ENCODE measurements at places on chromosomes 2 and 18.

DNA sequence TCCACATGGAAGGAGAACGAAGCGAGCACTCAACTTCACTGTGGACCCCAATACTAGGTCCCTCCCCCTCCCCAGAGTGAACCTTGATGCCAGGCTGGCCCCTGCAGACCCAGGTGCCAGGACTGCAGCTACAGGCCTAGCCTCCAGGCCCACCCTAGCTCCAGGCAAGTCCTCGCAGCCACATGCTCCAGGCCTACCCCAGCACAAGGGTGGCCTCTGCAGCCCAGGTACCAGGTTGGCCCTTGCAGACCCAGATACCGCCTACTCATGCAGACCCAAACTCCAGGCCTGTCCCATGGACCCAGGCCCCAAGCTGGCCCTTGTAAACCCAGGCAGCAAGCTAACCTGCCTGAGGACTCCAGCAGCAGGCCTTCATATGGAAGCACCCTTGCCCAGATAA lies 44.2 kb downstream of the KCNG2 start:
- no peak for DNase-seq

DNA sequence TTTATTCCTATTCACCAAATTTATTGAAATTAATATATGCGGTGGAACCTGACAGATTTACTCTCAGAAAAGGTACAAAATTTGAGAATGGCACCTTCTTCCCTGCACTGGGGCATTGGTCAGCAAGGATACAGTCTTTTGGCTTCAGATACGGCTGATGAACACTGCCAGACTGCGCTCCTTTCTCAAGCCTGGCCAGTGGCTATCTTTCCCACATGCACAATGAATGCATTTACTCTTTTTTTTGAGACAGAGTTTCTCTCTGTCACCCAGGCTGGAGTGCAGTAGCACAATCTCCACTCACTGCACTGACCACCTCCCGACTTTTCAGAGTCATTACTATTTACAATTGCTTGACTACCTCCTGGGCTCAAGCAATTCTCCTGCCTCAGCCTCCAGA lies 61.6 kb downstream of the MOB4 start:
- no peak for DNase-seq

- no peak for DNase-seq
These were observed 116.7 kb upstream of the MGAT5 start for GRCh38 chr2:134137182-134137611.

DNA sequence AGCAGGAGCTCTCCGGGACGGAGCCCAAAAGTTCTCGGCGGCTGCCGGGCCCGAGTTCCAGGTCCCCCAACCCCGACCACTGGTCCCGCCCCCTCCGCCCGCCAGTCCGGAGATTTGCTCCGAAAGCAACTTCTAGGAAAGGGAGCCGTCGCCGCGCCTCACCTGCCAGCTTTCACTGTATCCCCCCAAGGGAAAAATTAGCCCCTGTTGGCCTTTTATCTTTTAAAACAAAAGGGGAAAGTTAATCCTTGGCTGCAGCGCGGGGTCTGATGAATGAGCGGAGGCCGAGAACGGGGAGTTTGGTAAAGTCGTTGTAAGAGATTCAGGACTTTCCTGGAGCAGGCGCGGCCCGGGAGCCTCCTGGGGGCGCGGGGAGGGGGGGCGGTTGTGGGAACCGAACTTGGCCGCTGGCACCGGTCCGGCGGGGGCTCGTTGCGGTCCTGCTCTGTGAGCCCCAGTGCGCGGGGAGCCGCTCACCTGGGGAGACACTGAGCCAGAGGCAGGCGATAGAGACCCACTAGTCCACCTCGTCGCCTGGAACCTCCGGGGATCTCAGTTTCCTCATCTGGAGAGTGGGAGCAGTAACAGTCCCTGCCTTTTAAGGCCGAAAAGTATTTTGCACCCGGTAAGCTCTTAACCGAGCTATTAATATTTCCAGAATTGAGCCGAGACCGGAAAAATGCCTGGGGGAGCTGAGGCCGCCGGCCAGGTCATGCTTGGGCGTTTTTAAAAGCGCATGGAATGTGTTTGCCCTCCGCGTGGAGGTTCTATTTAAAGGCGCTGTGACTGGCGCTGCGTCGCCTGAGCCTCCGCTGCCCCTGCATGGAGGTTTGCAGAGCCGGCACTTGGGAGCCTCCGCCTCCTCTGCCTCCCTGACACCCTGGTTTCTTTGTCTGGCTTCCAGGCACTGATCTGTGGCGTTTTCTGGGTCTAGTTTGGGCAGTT lies 1.1 kb downstream of the EFHD1 start:
- DNase-seq, result no peak

DNA sequence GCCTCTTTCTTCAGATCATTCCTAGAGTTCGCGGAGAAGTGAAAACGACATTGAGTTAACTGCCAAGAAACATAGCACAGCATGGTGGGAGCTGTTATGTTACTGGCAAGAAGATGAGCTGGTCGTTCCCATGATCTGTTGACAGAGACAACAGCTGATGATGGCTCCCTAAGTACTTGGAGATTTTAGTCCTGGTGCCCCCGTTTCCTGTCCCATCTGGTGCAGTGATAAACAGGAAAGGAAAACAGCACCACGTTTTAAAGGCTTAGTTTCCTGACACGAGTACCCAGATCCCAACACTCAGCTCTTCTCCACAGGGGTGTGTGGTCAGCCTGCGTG lies 56.4 kb upstream of the KCNG2 start:
- DNase-seq, result no peak

DNA sequence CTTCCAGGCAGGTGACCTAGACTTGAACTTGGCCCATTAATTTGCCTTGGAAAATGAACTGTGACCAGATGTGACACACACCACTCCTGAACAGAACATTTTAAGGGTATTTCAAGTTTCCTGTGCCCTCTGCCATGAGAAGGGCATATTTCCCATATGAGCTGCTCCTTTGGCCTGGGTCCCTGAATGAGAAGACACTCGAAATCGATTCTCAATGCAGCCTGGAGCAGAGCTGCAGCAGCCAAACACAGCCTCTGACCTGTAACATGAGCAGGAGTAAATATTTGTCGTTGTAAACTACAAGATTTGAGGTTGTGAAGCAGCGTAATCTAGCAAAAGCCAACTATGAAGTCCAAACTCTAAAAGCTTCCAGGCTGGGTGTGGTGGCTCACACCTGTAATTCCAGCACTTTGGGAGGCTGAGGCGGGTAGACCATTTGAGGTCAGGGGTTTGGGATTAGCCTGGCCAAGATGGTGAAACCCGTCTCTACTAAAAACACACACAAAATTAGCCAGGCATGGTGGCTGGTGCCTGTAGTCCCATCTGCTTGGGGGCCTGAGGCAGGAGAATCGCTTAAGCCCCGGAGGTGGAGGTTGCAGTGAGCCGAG lies 30.1 kb upstream of the SOS1 start:
- peak; percentile 48 for DNase-seq

- peak; percentile 17 for DNase-seq
These were observed 774 bp upstream of the FZD7 start for GRCh38 chr2:202032846-202033316.

DNA sequence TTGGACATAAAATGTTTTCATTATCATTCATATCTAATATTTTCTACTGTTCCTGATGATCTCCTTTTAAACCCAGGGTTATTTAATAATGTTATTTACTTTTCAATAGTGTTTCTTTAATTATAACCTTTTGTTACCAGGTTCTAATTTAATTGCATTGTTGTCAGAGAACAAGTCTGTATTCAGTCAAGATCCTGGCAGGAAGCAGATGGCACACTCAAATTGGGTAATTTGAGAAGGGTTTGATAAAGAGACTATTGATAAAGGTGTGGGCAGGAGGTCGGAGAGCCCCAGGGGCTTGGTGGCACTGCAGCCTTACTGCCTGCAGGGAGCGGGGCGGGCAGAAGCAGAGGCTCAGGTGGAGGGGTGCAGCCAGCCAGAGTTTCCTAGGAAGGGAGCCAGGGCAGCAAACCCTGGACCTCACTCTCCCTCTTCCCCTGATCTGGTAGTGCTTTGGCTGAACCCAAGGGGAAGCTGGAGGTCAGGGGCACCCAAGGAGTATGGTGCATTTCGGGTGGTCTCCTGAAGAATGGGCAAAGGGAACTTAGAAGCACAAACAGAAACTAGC lies 2.3 kb upstream of the KIF1A start:
- DNase-seq, result no peak

GRCh38 chr2:10845640-10846039 lies 33.1 kb upstream of the PDIA6 start:
- DNase-seq, result no peak

GRCh38 chr2:240290432-240291336 lies 144.8 kb upstream of the GPC1 start:
- DNase-seq, result no peak

DNA sequence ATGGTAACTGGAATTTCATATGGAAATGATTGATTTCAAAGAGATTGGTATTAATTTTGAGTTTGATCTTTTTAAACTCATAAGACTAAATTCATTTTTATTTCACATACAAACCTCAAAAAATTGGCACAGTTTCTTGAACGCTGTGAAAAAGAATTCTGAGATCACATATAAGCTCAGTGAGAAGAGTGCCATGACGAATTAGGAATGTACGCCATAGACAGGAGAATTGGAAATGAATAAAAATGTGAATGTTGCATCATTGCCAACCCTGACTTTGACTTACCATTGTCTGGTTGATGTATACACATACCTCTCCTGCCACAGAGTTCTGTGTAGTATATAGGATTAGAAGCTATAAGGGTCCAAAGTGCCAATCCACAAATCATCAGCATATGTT lies 290.4 kb upstream of the ZC3H15 start:
- DNase-seq, result no peak

GRCh38 chr2:46846536-46846935 lies 69.1 kb downstream of the MCFD2 start:
- no peak for DNase-seq

GRCh38 chr2:62055724-62056336 lies 140.1 kb upstream of the B3GNT2 start:
- DNase-seq, result no peak

DNA sequence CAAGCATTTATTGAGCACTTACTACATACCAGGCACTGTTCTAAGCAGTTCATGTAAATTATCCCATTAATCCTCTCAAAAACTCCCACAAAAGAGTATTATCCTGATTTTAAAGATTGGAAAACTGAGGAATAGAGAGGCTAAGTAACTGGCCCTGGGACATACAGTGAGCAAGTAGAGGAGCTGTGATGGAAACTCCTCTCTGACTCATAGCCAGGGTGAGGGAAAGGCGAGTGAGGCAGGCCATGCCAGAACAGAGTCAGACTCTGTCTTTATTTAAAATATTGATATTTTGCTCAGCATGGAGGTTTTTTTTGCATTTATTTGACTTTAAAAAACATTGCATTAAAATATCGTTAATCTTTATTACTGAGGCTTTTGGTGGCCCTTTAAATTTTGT lies 208.0 kb downstream of the LOXHD1 start:
- DNase-seq, result no peak

DNA sequence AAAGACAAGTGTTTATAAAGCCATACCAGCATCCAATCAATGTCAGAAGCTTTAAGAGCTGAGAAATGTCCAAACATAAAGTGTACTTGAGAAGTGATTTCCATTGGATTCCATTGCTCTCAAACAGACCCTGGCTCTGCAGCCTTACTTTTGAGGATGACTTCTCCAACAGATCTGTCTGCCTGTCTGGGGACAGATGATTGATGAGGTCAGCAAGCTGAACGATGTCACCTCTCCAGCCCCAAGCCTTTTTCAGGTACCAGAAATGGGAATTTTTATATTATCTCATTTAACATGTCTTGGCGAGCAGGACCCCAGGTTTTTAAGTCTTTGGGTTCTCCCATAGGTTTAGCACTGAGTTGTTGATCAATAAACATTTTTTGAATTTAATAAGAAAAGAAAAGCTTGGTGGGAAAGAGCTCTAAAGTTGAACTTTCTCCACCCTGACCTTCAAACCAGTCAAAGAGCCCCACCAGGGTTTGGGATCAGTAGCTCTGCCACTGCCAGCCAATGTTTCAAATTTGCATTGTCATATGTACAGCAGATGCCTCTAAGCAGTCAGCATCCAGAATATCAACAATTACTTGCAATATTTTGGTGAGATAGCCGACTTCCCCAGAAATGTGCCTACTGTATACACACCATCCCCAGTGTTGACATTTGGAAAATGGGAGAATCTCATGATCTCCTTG lies 22.5 kb downstream of the PTPN18 start:
- no peak for DNase-seq

- DNase-seq, result no peak
These were observed 262.2 kb upstream of the SKOR2 start for GRCh38 chr18:47513614-47514013.

GRCh38 chr2:171174075-171174474 lies 13.4 kb upstream of the TLK1 start:
- DNase-seq, result no peak

GRCh38 chr18:69956057-69956456 lies 8.4 kb upstream of the CD226 start:
- DNase-seq, result no peak

- DNase-seq, result no peak
These were observed 109.5 kb downstream of the LRRTM1 start for GRCh38 chr2:80195034-80195433.

DNA sequence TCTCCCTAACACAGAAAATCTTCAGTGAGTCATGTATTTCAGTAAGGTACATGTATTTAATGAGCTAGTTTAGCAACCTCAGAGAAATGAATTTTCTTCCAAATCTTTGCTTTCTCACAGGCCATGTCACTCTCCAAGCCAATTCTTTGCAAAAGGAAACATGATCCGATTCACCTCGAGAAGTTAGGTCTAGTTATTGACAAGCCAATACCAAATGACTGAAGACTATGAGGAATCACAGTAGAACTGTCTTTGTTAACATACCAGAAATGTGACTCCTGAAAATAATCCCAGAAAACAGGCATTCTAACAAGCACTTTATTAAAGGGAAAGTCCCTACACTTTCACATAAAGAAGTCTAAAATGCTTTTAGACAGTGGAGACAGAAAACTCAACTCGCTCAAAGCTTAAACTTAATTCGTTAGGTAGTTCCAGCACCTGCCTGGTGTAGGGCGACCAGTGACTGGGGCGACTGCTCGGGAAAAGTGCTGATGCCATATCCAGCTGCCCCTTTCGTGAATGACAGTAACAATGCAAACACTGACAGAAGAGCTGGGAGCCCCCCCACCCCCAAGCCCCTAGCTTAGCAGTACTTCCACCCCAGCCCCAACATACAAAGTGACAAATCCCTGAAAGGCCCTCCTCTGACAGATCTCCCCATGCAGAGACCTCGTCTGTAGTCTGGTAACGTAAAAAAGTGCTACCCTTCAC lies 1.8 kb downstream of the MEMO1 start:
- peak; percentile 22 for DNase-seq

GRCh38 chr2:42089340-42089925 lies 41.6 kb downstream of the PKDCC start:
- DNase-seq, result peak; percentile 63

All from hematopoietic multipotent progenitor cell treated with erythropoietin and hydrocortisone succinate and interleukin-3 and kit ligand, for 8 days (in vitro differentiated cells).